ENCODE measurements at places on chromosomes 13 and 19. TPM values are rescaled to one million over a fixed set of nuclear protein-coding genes. Genes with fewer than 3 reads are reported as not detected.

The CLDN10 gene
- not detected for total RNA-seq

- DNase-seq, result no peak
Observed at GRCh38 chr13:41231786-41232185, 31.6 kb downstream of the MTRF1 start.

The C19orf81 gene
- total RNA-seq, result not detected

The SOX1 gene
- total RNA-seq, result not detected

DNA sequence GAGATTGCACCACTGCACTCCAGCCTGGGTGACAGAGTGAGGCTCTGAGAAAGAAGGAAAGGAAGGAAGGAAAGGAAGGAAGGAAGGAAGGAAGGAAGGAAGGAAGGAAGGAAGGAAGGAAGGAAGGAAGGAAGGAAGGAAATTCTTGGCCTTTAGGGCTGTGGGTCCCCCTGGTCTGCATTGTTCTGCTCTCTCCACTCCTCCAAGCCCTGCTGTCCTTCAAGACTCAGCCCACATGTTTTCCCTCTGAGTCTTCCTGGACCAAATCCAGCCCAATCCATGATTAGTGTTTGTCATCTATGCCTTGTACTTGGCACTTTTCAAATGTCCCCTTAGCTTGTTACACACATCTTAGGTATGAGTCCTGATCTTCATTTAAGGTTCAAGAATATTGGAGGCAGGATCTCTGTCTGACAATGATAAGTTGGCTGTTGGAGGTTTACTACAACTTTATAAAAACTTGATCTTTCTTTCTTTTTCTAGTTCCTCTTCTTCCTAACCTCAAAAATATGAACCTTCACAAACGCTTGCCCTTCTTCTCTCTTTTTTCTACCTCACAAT lies 48.8 kb upstream of the INTS6 start:
- DNase-seq, result no peak

DNA sequence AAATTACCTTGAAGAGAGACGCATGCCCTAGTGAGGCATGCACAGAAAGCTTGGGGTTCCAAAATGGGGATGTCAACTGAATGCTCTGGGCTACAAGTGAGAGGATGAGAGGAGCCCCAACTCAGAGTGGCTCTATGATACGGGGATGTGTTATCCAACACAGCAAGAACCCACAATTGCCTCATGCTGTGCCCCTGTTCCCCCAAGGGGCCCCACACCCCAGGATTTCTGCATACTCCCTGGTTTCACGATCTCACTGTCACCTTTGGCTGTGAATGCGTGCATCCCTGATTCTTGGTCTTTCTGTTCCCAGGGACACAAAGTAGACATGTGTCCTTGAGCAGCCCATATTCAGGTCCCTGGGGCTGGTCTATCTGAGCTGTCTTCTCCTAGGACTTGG lies 29.3 kb downstream of the WDR88 start:
- DNase-seq, result no peak

The CKM gene
- total RNA-seq, result not detected

The EPS8L1 gene
- 2.0 TPM for total RNA-seq

- no peak for DNase-seq
Observed at GRCh38 chr13:106056851-106057250, 478.6 kb downstream of the EFNB2 start.

DNA sequence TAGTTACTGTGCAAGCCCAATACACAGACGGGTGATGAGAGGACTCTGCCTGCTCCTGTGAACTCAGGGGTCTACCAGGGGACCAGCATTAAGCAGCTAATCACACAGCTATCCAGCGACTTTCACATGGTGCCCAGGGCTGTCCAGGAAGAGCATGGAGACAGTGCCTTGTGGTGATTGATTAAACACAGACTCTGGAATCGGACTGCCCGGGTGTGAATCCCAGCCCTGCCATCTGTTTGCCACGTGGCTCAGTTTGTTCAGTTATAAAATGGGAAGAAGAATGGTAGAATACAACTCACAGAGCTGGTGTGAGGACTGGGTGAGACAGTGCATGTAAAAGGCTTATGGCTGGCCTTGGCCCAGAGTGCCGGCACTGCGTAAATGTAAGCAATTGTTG lies 42.1 kb upstream of the NPAS1 start:
- DNase-seq, result no peak

GRCh38 chr19:10338940-10339339 lies 484 bp downstream of the ICAM3 start:
- no peak for DNase-seq

DNA sequence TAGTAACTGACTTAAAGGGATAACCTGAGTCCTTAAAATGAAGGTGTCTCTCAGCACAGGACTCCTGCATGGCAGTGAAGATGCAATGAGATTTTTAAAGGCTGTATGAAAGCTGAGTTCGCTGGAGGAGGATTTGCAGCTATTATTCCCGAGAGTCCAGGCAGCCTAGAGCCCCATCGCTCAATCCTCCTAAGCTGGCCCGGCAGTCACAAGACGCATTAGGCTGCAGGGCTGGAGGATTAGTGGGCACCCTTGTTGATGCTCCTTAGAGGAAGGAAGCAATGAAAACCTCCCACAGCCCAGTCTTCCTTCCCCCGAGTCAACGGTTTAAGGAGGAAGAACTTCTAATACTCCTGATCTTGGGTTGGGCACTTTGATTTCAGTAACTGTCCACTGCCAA lies 239.5 kb downstream of the EFNB2 start:
- no peak for DNase-seq

DNA sequence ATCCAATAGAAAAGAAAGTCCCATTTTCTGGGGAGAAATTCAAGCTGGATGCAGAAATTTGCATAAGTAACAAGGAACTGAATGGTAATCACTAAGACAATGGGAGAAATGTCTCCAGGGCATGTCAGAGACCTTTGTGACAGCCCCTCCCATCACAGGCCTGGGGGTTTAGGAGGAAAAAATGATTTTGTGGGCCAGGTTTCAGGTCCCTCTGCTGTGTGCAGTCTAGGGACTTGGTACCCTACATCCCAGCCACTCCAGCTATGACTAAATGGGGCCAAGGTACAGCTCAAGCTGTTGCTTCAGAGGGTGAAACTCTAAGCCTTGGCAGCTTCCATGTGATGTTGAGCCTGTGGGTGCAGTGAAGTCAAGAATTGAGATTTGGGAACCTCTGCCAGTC lies 695.5 kb upstream of the MIR17HG start:
- DNase-seq, result no peak

All from T-cell (primary cell).